ENCODE measurements at places on chromosomes 3 and 15. TPM values are rescaled to one million over a fixed set of nuclear protein-coding genes. Genes with fewer than 3 reads are reported as not detected.
A peak's percentile ranks its signal among the peaks of the same experiment; 100 is the strongest.

DNA sequence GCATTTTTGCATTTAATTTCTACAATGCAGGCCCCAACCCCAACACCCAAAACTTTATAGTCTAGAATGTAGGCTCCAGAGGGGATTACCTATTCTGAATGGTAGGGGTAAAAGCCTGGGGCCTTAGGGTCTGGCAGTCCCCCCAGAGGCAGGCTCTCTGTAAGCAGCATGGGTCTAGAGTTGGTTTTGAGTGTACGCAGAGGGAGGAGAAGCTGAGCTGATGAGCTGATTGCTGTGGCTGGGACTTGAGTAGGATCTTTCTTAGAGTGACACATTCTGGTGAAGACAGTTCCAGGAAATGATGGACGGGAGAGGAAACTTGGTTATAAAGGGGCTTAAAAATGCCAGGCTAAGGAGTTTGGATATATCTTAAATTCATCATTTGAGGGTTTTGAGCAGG, 2.1 kb downstream of the LPP start:
- DNase-seq = no peak

DNA sequence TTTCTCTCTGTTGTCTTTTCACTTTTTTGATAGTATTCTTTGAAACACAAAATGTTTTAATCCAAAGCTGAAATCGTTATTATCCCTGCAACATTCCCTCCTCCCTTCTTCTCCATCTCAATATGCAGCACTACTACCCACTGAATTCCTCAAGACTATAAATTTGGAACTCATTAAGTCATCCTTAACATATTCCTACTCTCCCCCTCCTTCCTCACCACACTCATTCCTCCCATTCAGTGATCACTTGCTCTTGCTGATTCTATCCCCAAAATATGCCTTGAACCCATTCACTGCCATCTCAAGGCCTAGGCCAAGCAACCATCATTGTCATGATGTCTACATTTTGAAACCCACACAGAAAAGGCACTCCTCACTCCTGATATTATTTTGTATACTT, 2.4 kb upstream of the PIK3R4 start:
- DNase-seq = no peak

- peak; percentile 32 for DNase-seq
Observed at GRCh38 chr15:52112203-52112750, 298 bp downstream of the BCL2L10 start.

DNA sequence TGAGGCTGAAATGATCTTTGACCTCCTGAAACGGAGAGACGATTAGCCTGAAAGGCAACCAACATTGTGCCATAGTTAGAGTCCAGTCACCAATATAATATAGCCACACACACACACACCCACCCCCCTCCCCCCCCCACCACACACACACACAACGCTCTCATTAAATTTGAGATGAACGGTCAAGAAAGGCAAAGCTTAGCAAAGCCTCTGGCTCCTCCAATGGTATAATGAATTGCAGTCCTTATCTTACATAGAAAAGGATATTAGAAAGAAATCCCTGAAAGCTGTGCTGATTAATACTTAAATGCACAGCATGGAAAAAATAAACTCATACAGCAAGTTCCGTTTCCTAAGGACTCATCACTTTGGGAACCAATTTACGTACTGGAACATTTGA, 876 bp upstream of the ZNF385D start:
- DNase-seq = no peak

- DNase-seq = no peak
Observed at GRCh38 chr15:72358650-72359171, 17.1 kb downstream of the HEXA start.

DNA sequence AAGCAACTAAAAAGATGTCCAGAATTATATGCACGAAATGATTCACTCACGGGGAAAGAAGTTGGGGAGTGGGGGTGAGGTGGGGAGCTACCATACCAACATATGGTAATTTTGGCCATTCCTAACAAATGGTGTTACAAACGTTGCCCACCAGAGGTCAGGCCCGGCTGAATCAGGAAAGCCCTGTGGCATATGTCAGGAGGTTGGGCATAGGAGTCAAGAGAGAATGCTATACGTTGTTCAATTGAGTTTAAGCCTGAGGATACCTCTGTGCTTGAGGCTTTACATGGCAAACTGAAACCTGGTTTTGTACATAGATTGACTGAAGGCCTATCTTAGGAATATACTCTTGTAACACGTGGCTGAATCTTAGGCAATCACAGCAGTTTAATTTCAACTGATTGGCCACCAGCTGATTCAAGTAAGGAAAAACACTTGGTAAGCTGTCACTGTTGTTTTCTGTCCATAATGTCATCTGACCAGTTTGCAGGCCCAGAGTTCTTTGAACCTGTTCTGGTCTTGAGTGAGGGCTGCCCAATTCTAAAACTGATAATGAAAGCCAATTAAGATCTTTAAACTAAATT, 23.4 kb upstream of the SLC2A2 start:
- peak; percentile 19 for DNase-seq

GRCh38 chr3:147416931-147417330, 7.8 kb downstream of the ZIC1 start:
- no peak for DNase-seq

DNA sequence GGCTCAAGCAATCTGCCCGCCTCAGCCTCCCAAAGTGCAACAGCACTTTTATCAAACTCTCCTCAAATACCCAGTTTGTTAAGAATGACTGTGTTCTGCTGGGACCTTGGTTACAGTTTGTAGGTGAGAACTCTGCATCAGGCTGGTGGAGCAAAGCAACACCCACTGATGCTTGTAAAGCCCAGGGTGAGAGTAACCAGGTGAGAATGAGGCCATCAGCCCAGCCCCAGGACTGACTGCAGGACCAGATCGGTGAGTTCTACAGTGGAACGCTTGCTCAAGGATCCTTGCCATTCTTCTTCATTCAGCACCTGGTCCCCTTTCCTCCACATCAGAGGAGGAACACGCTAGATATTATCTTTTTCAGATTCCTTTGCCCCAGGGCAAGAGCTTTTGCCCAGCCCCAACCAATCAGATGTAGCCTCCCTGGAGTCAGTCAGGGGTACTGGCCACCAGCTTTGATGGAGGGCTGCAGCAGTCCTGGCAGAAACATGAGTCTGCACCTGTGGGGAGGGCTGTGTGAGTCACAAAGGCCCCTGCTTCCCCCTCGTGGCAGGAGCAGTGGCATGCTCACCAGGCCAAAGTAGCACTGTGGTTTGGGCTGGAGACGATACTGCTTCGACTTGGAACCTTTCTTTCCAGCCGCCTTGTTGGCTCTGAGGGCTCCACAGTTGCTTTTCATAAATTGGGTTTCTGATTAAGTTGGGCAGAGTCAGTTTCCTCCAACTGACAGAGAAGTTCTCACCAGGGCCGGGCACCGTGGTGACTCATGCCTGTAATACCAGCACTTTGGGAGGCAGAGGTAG, 3.5 kb upstream of the SHISA5 start:
- peak; percentile 86 for DNase-seq

GRCh38 chr3:14921811-14922705, 25.3 kb upstream of the NR2C2 start:
- DNase-seq = no peak

DNA sequence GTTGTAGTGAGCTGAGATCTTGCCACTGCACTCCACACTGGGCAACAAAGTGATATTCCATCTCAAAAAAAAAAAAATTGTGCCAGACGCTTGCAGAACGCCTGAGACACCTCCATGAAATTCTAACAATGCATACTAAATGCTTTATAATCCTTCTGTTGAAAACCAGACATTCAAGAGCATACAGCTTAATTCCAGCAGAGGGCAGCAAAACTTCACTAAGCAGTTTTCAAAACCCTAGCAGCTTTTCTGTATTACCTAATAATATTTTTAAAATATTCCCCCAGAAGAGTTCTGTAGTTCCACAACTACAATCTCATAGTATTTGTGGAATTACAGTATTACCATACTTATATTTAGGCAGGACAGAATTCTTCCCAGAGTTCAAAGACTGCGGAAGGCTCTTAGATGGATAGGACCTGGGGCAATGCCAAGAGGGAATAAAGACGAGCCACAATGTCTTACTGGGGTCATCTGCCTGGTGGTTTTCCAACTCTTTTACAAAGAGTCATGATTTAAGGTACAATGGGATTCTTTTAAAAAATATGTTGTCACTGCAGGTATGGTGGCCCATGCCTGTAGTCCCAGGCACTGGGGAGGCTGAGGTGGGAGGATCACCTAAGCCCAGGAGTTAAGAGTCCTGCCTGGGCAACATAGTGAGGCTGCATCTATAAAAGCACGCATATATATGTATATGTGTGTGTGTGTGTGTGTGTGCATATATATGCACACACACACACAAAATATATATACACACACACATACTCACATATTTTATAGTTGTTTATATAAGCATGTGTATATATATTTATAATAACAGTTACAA, 19.6 kb upstream of the TASOR start:
- DNase-seq = peak; percentile 70

- peak; percentile 9 for DNase-seq
Observed at GRCh38 chr3:45567730-45568172, 26.8 kb upstream of the LIMD1 start.

GRCh38 chr3:156643729-156644389, 30.5 kb upstream of the TIPARP start:
- no peak for DNase-seq

DNA sequence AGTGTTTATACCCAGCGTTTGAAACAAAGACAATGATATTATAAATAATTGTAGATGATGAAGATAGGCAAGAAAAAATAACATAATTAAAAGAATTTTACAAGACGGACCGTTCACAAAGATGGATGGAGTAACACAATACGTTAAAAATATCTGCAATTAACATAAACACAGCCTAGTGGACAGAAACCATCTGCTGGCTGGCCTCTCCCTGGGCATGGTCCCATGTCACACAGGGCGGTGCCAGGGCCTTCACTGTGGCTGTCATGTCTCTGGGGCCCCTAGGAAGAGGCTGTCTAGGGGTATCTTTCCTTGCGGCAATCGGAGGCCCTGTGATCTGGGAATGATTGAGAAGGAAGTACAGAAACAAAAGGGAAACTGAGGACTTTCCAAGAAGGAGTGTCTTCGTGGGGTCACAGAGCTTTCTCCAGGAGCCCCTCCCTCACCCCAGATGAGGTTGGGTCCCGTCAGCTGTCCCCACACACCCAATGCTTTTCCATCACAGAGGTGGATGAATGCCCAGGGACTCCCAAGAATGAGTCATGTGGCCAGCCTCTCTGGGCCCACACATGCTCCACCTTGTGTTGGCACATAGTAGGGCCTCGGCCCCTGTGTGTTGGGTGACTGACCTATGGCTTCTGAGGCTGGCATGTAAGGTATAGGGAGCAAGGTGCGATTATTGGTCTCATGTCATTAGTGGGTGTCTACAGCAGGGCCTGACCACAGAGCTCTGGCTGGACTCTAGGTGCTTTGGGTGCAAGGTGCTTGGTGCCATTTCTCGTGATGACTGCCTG, 87.1 kb downstream of the DNAJB8 start:
- no peak for DNase-seq

ATP8B4 gene
- total RNA-seq = 0.31 TPM

DLEC1 gene
- total RNA-seq = 4.4 TPM

SERPINI2 gene
- total RNA-seq = not detected

ISLR2 gene
- not detected for total RNA-seq

THPO gene
- total RNA-seq = not detected

SLC22A13 gene
- total RNA-seq = 0.22 TPM

VWA5B2 gene
- total RNA-seq = not detected

KNL1 gene
- total RNA-seq = 0.69 TPM

NME9 gene
- 0.80 TPM for total RNA-seq
